NCI-H1105 treated with DMSO at 0.1 percent for 48 hours (cell line): ENCODE measurements at places on chromosomes 6 and 20.

GRCh38 chr6:158559895-158560835, at the start of gene TMEM181:
TMEM181 (plus strand) TSS chr6:158560091; CDS start chr6:158560225, 134 bp downstream.
- peak; percentile 89 for DNase-seq

DNA sequence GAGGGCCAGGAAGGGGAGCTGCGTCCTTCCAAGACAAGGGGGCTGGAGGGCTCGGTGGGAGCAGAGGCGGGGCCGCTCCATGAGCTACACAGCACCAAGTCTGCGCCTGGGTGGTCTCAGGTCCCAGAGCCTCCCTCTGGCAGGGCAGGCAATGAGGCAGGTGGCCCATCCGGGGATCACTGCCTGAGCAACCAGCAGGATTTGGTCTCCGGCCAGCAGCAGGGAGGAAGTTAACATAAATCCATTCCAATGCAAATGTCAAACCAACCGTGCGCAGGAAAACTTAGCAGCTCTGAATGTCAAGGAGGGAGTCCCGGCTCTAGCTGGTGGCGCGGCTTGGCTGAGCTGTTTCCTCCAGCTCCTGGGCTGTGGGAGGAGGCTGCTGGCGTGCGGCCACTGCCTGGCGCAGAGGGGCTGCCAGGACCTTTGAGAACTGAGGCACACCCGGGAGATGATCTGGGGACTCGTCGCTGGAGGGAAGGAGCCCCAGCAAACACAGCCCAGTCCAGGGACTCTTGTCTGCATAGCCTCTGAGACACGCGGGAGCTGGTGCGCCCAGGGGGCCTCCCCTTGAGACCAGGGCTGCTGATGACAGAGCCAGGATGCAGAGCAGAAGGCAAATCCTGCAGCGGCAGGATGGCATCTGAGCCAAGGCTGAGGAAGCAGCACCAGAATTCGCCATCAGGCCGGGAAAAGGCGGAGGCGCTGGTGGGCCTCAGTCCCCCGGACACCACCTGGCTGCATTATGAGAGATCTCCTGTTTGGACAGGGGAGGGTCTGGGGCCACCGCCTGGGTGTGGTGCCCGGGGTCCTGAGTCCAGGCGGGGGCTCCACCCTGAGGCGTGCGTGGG, 33.1 kb upstream of the CHRNA4 start:
- no peak for DNase-seq

- no peak for DNase-seq
These were observed 125.7 kb downstream of the ANKS1A start for GRCh38 chr6:35014786-35015185.

DNA sequence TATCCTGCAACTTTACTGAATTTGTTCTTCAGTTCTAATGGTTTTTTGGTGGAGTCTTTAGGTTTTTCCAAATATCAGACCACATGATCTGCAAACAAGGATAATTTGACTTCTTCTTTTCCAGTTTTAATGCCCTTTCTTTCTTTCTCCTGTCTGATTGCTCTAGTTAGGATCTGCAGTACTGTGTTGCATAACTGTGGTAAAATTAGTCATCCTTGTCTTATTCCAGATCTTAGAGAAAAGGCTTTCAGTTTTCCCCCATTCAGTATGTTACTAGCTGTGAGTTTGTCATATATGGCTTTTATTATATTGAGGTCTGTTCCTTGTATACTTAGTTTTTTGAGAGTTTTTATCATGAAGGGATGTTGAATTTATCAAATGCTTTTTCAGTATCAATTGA, 4.3 kb downstream of the MICA start:
- no peak for DNase-seq

DNA sequence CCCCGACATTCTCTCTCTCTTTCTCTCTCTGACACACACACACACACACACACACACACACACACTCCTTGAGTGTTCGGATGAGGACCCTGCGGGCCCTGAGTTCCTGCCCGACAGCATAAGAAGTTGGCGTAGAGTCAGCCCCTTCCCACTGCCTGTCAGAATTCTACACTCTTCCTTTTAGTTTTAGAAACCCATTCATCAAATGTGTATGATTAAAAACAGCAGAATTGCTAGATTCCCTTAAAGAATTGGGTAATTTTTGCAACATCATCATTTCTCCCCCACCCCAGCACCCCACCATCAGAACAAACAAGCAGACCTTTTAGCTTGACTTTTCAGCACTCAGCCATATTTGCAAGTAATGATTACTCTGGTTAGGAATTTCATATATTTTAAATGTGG, 322.8 kb downstream of the FARS2 start:
- DNase-seq = no peak

- no peak for DNase-seq
These were observed 157.4 kb upstream of the ZNF217 start for GRCh38 chr20:53750827-53751619.

DNA sequence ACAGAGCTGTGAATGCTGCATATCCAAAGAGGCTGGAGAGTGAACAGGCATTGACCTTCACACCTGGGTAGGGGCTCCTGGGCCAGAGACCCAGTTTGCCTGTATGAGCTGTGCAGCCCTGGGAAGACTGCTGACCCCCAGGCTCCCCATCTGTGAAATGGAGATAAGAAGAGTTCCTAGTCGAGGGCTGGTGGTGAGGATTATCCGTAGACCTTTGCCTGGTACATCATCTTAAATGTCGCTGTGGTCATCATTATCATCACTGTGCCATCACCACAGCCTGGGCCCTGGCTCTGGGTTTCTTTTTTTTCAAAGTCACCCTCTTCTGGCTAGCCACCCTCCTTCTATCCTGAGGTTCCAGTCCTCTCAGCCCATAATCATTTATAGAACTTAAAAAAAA, 12.0 kb downstream of the AGPAT4 start:
- no peak for DNase-seq

DNA sequence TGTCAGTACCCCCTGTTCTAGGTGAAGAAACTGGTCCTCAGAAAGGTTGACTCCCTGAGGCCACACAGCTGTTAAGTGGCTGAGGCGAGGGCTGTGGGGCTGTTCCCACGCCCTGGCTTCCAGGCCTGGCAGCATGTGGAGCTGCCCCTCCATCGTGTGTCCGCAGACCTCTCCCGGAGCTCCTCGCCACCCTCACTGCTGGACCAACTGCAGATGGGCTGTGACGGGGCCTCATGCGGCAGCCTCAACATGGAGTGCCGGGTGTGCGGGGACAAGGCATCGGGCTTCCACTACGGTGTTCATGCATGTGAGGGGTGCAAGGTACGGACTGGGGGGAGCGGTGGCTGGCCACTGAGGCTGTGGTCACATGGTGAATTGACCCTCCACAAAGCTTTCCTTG, 32.2 kb upstream of the FANCE start:
- DNase-seq = no peak

DNA sequence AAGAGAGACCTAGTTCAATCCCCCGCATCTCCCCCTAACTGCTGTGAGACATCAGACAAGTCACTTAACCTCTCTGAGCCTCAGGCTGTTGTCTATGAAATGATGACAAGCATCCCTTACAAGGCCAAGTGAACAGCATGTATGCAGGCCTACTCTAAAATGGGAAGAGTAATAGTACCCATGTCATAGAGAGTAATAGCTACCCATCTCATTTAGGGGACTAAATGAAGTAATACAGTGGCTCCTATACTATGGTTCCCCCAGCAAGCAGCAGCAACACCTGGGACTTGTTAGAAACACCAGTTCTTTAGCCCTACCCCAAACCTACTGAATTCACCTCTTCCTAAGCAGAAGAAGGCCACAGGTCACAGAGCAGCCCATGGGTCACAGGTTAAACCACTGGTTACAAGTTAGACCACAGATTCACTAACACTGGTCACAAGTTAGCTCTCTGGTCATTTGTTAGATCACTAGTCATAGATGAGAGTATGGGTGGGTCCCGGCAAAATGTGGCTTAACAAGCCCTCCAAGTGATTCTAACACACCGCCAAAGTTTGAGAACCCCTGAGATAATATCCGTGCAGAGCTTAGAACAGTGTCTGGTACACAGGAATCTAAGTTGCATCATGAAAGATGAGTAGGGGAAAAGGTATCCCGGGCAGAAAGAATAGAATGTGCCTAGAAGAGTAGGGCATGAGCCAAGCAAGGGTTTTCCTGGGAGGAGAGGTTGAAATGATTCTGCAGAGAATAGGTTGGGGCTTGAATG, 1.4 kb downstream of the DEFB124 start:
- DNase-seq = no peak

DNA sequence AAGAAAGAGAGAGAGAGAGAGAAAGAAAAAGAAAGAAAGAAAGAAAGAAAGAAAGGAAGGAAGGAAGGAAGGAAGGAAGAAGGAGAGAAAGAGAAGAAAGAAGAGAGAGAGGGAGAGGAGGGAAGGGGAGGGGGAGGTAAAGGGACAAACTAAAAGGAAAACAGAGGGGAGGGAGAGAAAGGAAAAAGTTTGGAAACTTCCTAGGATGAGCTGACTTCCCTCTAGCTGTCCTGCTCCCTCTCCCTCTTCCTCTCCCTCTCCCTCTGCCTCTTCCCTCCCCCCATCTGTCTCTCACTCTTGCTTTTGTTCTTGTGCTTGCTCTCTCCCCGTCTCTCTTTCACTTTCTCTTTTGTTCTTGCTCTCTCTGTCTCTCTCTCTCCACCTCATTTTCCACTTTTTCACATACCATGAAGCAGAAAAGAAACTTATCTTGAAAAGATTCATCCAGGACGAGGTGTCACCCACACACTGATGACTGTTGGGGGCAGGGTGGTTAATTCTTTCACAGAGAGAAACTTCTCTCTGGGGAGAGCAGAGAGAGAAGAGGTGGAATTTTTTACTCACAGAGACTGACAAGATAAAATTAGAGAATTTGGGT, 56.4 kb upstream of the DUSP22 start:
- DNase-seq = no peak
